Stimulated activated CD8-positive, alpha-beta memory T cell treated with anti-CD3 and anti-CD28 coated beads, Interleukin-15, amount 100 ng/mL, for 48 hours (primary cell): ENCODE measurements at places on chromosomes 11 and 22.

GRCh38 chr11:76629853-76630599 lies 40.5 kb downstream of the LRRC32 start:
- DNase-seq, result no peak

DNA sequence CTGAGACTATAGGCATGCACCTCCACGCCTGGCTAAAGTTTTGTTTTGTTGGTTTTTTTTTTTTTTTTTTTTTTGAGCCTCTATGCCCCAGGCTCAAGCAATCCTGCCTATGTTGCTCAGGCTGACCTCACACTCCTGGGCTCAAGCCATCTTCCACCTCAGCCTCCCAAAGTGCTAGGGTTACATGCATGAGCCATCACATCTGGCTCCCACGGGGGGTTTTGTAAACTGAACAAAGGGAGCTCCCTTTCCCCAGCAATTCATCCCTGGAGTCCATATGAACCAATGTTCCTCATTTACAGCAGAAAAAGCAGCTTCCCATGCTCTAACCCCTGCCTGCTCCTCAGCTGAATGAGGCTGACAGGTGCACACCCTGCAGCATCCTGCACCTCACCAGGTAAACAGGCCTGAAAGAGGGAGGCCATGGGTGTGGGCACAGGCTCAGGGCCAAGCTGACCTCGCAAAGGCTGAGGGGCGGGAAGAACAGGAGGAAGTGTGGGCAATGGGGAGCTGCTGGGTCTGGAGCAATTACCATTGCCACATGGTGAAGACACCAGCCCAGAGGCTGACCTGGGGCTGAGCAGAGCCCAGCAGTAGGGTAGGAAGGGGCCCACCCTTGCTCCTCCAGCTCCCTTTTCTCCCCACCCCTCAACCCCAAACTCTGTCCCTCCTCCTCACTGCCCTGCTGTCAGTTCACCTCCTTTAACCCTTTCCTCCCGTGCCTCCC lies 58.2 kb downstream of the RBX1 start:
- DNase-seq, result no peak

DNA sequence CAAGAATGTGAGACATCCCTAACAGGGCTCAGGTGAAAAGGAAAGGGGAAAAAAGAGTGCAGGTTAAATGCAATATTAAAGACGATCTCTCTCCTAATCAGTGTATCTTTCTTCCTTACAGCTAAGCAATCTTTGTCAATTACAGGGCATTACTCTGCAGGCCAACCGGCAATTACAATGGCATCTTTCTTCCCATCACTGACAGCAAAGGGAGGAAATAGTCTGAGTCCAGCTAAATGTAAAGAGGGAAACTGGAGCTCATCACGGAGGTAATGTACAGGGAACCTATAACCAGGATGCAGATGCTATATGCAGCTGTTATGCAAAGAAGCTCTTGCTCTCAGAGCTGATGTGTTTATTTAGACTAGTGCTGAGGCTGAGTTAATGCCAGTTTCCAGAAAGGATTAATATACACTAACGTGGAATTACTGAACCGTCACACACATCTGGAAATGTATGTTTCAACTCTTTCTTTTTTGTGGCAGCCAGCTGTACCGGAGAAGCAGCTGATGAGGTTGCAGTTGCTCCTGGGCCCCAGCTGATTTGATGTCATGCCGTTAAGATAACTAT lies 121.6 kb downstream of the KIRREL3 start:
- no peak for DNase-seq

DNA sequence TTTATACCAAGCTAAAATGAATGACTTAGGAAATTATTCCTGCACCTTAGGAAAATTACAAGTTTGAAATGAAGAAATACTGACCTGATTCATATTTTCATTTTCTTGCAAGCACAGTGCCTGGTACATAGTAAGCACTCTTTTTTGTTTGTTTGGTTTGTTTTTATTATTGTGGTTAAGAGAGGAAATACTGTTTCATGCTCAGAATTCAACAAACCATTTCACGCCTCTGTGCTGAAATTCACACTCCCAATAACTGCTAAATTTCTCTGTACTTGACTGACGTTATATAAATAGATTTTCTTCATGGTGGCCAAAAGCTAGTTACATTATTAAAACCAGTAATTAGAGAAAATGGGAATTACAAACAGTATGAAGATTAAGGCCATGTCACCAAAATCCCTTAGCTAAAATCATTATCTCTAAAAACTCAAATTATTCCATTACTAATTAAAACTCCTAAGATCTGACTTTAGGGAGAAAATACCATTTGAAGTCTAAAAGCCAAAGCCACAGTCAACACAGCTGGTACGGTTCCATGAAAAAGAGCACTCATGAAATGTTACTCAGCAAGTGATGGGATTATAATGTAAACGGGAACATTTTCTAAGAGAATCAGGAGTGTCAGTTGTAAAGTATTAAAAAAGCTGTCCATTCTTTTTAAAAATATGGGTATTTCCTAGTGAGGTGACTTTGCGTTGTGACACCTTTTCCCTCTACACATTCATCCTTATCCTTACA lies 77.8 kb upstream of the DDI1 start:
- no peak for DNase-seq

- no peak for DNase-seq
These were observed 1.0 kb downstream of the PIWIL4 start for GRCh38 chr11:94568200-94568599.

DNA sequence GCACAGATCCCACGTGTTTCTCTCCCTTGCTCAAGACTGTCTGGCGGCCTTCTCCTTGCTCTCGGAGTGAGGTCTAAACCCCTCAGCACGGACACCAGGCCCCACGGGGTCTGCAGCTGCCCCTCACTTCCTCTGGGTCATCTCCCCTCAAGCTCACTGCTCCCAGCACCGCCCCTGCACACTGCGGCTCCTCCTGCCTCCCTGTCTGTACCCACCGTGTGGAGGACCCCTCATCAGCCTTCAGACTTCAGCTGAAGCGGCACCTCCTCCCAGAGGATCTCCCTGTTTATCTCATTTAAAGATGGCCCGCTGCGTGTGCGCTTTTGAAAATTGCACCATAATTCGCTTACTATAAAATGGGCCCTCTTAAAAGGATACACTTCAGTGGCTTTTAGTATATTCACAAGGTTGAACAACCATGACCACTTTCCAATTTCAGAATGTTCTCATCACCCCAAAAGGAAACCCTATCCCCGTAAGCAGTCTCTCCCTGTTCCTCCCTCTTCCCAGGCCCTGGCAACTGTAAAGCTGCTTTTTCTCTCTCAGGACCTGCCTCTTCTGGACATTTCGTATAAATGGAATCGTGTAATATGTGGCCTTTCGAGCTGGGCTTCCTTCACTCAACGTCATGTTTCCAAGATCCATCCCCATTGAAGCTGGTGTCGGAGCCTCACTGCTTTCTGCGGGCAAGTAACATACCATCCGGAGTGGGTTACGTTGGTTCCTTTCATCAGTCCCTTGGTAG lies 14.4 kb upstream of the TPCN2 start:
- DNase-seq, result no peak

GRCh38 chr22:24137595-24137994 lies 43.7 kb upstream of the SUSD2 start:
- DNase-seq, result no peak

GRCh38 chr11:66749091-66749490 lies 20.1 kb upstream of the SPTBN2 start:
- DNase-seq, result no peak
